Osteoblast (primary cell): ENCODE measurements at places on chromosomes 2 and 18. TPM values are rescaled to one million over a fixed set of nuclear protein-coding genes. Genes with fewer than 3 reads are reported as not detected.

POMC gene
- 0.59 and 2.2 TPM in 2 replicates for total RNA-seq

RGPD5 gene
- total RNA-seq, result 28.6 and 29.2 TPM in 2 replicates

PJVK gene
- 2.1 and 2.5 TPM in 2 replicates for total RNA-seq

AOX1 gene
- total RNA-seq, result 76.4 and 87.8 TPM in 2 replicates

RAX gene
- total RNA-seq, result not detected in 2 replicates

TNFAIP6 gene
- 43.1 and 61.6 TPM in 2 replicates for total RNA-seq

STPG4 gene
- 0.59 and 0.72 TPM in 2 replicates for total RNA-seq

PTPRN gene
- under 0.01 and 1.2 TPM in 2 replicates for total RNA-seq

RASGRP3 gene
- 0.72 and 1.5 TPM in 2 replicates for total RNA-seq

EMILIN2 gene
- total RNA-seq, result 4.3 and 5.0 TPM in 2 replicates

LOXHD1 gene
- not detected in 2 replicates for total RNA-seq

TMEM37 gene
- total RNA-seq, result 1.1 and 1.2 TPM in 2 replicates

MAP3K19 gene
- total RNA-seq, result not detected in 2 replicates

LINC00305 gene
- not detected in 2 replicates for total RNA-seq
